Activated CD8-positive, alpha-beta memory T cell treated with anti-CD3 and anti-CD28 coated beads, Interleukin-2, amount 10 ng/mL, durations not matched to agents 7 days and 5 days (primary cell): ENCODE measurements at places on chromosomes 11 and 22. TPM values are rescaled to one million over a fixed set of nuclear protein-coding genes. Genes with fewer than 3 reads are reported as not detected.

- no peak overlapping the region for H3K4me3 ChIP-seq
- H3K36me3 ChIP-seq: peaks cover 18% of the 10 kb centered on the region
- no peak overlapping the region for H3K27ac ChIP-seq
These were observed 62.6 kb downstream of the TBC1D22A start for GRCh38 chr22:46824980-46825544.

The IL10RA gene
- 260 TPM for total RNA-seq

DNA sequence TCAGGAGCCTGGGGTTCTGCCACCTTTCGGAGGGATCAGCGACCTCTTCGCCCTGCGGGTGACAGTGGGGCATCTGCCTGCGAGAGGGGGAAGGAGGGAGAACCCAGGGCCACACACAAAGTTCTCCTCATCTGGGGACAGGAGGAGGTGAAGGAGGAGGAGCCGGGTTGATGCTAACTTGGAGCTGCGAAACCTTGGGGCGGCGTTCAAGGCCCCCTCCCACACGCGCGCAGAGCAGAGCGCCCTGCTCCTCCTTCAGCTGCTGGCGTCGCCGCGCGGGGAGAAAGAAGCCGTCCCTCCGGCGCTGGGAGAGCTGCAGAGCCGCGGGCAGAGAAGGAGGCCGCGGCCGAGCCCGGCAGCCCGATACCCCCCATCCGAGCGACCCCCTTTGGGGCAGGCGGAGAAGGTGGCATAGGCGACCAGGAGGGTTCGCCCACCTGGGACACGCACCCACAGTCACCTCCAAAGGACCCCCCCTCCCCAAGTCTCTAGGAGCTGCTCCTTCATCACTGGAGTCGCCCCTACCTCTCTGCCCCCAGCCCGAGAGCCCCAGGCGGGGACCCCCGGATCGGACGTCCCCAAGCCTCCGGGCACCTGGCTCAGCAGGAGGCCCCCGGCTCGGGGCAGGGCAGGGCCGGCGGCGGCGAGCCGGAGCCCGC, at the start of gene RASD2:
Gene RASD2 (plus strand): TSS at position 237 of the 659 bp plus-strand sequence. CDS start 5,979 bp downstream, outside the sequence.
- peak; percentile 45 for DNase-seq
- no peaks in the 10 kb centered on the region for H3K36me3 ChIP-seq
- H3K27me3 ChIP-seq: peaks cover 39% of the 10 kb centered on the region
- no peak within 1 kb of the TSS for H3K27ac ChIP-seq
- H3K4me3 ChIP-seq: peak within 1 kb of the TSS; percentile 61

The PGA5 gene
- total RNA-seq: not detected
